ENCODE measurements at places on chromosomes 13 and 19.

GRCh38 chr13:80313668-80314256, 27.2 kb downstream of the SPRY2 start:
- no peak for DNase-seq

- DNase-seq, result no peak
Observed at GRCh38 chr13:43686557-43686956, 100.2 kb downstream of the ENOX1 start.

DNA sequence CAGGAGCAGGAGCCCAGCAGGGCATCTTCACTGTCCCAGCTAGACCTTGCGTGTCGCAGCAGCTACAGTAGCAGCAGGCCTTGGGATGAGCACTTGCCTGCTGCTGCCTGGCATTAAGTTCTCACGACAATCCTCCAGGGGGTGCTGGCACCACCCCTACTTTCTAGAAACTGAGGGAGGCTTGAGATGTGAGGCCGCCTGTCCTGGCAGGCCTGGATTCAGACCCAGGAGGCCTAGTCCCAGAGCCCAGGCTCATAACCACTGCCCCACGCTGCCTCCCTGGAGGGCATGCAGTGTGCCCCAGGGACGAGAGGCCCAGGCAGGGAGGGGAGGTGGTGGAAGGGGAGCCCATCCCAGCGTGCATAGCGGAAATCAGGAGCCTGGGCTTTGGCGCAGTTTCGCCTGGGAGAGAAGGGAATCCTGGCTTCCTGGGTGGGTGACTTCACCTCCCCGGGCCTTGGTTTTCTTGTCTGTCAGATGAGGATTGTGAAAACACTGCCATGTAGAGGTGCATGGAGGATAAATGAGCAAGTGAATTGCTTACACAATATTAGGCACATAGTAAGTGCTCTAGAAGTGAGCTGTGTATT, 26.1 kb downstream of the PPP5C start:
- DNase-seq, result no peak

- no peak for DNase-seq
Observed at GRCh38 chr19:6234527-6234926, 45.2 kb downstream of the MLLT1 start.

All from GF-D8 (cell line).